Activated CD8-positive, alpha-beta T cell treated with anti-CD3 and anti-CD28 coated beads, Interleukin-2, amount 10 ng/mL, durations not matched to agents 7 days and 5 days (primary cell): ENCODE measurements at places on chromosomes 7 and 10. TPM values are rescaled to one million over a fixed set of nuclear protein-coding genes. Genes with fewer than 3 reads are reported as not detected.

DNA sequence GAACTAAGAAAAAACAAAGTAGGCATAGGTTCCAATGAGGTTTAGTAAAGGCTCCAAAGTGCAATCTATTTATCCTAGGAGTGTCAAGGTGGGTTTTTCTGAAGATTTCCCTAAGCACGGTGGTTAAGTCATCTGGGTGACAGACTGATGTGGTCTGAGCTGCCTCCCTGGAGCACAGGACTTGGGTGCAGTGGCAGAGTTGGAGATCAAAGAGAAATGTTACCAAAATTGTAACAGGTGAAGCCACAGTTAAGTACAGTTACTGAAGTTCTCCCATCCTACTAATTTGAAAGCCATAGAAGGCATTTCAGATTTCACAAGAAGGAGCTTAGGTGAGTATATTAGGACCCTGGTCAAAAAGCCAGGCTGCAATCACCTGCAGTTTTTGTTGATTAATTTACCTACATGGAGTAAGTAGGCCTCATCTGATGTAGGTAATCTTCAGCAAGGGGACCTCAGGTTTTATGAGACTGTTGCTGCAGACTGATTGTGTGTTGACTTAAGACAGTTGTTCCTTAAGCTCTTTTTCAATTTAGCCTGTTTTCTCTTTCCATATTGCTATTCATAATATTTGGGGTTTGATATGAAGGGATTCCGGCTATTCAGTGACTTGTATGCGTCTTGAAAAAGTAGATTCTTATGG, 3.0 kb downstream of the DLX6 start:
- no peak overlapping the region for H3K4me3 ChIP-seq
- no peaks in the 10 kb centered on the region for H3K36me3 ChIP-seq
- H3K4me1 ChIP-seq: peaks cover 12% of the 10 kb centered on the region
- H3K27me3 ChIP-seq: peaks cover 75% of the 10 kb centered on the region
- DNase-seq: no peak

- no peak for DNase-seq
- H3K4me1 ChIP-seq: no peaks in the 10 kb centered on the region
- no peak overlapping the region for H3K4me3 ChIP-seq
- H3K27ac ChIP-seq: no peak overlapping the region
These were observed 540.6 kb downstream of the ZWINT start for GRCh38 chr10:55820478-55820877.

- peaks cover 62% of the 10 kb centered on the region for H3K36me3 ChIP-seq
- H3K27ac ChIP-seq: no peak overlapping the region
- no peaks in the 10 kb centered on the region for H3K27me3 ChIP-seq
- DNase-seq: no peak
- H3K4me1 ChIP-seq: peaks cover 55% of the 10 kb centered on the region
- no peak overlapping the region for H3K4me3 ChIP-seq
These were observed 4.3 kb downstream of the DAGLB start for GRCh38 chr7:6443372-6443941.

DNA sequence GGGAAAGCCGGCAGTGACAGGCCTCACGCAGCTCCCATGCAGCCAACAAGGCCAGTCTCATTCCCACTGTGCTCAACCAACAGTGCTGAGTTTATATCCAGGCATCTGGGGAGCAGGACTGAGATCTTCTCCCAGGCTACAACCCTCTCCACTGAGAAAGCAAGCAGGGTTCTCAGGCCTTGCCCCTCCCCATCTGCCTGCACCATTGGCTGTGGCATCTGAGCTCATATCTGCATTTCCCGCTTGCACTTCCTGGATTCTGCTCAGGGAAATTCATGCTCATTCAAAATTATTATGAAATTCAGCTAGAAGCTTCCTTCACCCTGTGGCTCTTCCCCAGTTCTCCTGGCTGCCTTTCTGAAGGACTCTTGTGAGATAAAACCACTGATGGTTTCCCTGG, 1029.0 kb downstream of the GRM8 start:
- H3K4me1 ChIP-seq: no peaks in the 10 kb centered on the region
- no peak overlapping the region for H3K27ac ChIP-seq

GRCh38 chr10:33743429-33743857, 409.0 kb upstream of the NRP1 start:
- no peaks in the 10 kb centered on the region for H3K27me3 ChIP-seq
- no peaks in the 10 kb centered on the region for H3K4me1 ChIP-seq
- no peak overlapping the region for H3K4me3 ChIP-seq
- H3K36me3 ChIP-seq: no peaks in the 10 kb centered on the region

DNA sequence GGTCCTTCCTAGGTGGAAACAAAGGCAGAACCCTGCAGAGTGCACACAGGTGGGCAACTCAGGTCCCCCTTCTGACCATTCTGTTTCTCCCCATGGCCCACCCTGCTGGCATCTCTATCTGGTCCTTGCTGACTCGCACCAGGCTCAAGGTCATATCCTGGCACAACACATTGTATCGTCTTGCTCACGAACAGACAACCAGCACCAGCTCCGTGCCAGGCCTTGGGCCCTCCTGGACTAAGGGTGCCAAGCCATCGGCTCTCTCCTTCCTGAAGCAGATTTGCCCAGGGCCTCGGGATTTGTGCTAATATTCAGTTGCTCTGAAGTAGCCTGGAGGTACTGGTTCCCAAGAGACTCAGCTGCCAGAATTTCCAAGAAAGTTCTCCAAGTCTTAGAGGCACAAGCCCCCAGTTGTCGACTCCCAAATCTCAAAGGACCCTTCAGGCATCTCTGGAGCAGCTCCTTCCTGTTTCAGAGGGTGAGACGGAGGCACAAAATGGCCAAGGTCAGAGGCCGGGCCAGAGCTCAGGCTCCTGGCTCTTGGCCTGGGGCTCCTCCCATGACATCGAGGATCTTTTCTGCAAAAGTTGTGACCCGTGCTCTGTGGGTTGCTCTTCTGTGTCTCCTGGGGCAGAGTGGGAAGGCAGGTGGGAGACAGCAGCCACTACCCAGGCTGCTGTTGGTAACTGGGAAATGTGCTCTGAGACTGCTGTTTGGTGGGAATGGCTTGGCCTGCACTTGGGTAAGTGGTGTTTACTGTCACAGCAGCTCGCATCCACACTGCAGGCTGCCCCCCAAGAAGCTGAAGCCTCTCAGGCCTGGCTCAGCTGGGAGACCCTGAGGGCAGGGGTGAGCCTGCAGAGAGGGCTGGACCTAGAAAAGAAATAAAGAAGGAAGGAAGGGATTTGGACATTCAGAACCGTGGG, 121.3 kb downstream of the RGS10 start:
- H3K27me3 ChIP-seq: no peaks in the 10 kb centered on the region
- no peaks in the 10 kb centered on the region for H3K4me1 ChIP-seq
- no peak overlapping the region for H3K27ac ChIP-seq
- no peak for DNase-seq
- peaks cover 6% of the 10 kb centered on the region for H3K36me3 ChIP-seq

DNA sequence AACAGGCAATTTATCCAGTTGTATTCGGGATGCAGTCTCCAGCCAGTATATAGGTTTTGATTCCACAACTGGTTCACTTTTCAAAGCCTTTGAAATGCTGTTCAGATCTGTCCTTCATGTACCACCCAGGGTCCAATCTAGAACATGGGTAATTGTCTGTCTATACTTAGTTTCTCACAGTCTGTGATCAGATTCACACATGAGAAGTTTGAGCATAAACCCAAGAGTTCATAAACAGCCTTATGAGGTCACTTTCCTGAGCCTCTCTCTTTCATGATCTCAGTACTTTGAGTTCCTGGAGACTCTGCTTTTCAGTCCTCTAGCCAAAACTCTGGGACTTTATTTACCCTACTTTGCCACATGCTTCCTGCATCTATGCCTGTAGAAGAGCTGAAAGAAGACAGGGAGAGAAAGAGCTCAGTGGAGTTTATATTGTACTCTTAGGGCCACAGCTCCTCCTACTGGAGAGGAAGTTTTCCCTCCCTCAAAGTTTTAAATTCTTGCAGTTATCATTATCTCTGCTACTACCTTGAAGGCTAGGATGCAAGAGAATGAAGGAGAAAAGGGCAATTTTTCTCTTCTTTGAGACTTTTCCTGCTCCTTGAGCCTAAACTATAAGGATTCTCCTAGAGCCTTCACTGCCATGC, 172.0 kb downstream of the ZEB1 start:
- H3K4me3 ChIP-seq: no peak overlapping the region
- DNase-seq: peak; percentile 35
- H3K27me3 ChIP-seq: no peaks in the 10 kb centered on the region

UCN3 gene
- total RNA-seq: not detected

EBLN1 gene
- not detected for total RNA-seq

HECW1 gene
- total RNA-seq: not detected

SEMA3D gene
- not detected for total RNA-seq

SAP25 gene
- 29.8 TPM for total RNA-seq
